ENCODE measurements at places on chromosomes 5 and 9.
A peak's percentile ranks its signal among the peaks of the same experiment; 100 is the strongest.

GRCh38 chr5:54692631-54693030 lies 175.1 kb downstream of the SNX18 start:
- DNase-seq, result no peak

DNA sequence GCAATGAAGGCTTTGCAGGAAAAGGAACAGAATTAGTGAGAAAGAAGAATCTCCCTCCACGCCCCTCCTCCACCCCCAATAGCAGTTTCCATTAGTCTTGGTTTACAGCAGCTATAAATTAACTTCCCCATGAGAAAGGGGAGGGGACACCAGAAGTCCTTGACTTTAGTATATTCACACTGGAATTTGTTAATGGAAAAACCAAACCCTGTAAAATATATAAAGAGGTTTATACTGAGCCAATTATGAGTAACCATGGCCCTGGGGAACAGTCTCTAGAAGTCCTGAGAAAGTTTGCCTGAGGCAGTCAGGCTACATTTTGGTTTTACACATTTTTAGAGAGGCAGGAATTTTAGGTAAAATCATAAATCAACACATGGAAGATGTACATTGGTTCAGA lies 88.5 kb downstream of the ALDH1A1 start:
- no peak for DNase-seq

- DNase-seq, result peak; percentile 1
Measured at GRCh38 chr9:117555964-117556629, 141.2 kb upstream of the ASTN2 start.

GRCh38 chr9:5643005-5643624 lies 14.2 kb downstream of the RIC1 start:
- DNase-seq, result no peak

DNA sequence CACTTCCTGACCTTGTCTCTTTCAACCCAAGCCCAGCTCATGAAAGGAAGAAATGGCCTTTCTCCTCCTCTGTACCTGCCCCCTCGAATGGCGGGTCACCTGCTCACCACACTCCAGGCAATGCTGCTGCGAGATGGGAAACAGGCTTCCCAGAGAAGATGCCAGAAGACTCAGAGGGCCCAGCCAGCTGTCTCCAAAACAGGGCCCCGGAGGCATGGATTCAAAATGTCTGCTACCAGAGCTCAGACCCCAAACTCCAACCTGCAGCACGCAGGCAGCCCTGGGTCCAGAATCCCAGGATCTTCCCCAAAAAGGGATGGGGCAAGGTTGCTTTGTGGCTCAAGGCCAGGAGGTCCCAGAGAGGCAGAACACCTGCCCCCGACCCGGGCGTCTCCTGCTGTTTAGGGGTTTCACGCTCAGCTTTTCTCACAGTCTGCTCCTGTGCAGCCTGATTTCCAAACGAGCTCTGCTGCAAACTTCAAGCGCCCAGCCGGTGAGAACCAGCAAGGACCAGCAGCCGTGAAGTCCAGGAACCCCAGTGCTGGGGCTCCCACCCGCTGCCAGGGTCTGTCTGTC lies 42.5 kb downstream of the VAV2 start:
- no peak for DNase-seq

GRCh38 chr9:105842023-105842644 lies 147.8 kb downstream of the TMEM38B start:
- no peak for DNase-seq

DNA sequence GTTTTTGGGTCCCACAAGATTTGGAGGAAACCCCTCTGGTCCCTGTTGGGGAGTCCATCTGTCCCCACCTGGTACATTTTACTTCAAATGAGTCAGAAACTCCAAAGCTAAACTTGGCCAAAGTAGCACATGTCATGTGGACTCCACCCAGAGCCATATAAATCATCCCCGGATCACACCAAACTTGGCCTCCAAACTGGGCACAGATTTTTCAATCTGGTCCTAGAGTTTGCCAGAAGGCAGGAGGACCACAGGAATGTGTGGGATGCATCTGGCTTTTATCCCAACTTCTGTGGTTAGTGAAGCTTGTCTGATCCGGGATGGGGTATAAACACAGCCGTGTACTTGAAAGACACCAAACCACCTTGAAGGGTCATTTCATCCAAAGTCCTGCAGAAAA lies 66.3 kb downstream of the MAT2B start:
- DNase-seq, result no peak

- peak; percentile 58 for DNase-seq
Measured at GRCh38 chr9:137067860-137068538, 2.4 kb downstream of the SAPCD2 start.

DNA sequence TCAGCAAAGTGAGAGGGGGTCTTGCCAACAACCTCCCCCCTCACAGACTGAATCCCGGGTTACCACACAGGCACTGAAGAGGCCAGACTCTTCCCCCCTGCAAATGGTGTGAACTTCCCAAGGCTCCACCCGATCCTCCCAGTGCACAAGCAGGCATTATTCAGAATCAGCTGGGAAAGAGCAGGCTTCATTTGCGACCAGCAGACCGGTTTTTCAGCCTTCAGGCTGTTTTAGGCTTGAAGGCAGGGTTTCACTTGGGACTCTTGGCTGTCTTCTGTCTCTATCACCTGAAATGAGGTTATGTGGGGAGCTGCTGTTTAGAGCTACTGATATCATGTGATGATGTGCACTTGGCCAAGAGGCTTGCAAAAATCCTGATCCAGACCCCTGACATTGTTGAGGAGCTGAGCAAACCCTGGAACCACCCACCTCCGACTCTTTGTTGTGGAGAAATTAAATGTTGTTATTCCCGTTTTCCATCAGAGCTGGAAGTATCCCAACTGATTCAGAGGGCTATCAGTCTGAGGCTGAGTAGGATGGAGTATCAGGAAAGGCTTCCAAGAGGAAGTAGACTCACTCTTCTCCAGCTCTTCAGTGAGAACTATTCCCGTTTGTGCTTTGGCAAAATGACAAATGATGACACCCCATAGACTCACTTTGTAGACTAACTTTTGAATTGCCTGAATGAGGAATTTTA lies 63.3 kb upstream of the ZFR start:
- DNase-seq, result no peak

- no peak for DNase-seq
Measured at GRCh38 chr9:126435105-126435504, 108.5 kb downstream of the MVB12B start.

DNA sequence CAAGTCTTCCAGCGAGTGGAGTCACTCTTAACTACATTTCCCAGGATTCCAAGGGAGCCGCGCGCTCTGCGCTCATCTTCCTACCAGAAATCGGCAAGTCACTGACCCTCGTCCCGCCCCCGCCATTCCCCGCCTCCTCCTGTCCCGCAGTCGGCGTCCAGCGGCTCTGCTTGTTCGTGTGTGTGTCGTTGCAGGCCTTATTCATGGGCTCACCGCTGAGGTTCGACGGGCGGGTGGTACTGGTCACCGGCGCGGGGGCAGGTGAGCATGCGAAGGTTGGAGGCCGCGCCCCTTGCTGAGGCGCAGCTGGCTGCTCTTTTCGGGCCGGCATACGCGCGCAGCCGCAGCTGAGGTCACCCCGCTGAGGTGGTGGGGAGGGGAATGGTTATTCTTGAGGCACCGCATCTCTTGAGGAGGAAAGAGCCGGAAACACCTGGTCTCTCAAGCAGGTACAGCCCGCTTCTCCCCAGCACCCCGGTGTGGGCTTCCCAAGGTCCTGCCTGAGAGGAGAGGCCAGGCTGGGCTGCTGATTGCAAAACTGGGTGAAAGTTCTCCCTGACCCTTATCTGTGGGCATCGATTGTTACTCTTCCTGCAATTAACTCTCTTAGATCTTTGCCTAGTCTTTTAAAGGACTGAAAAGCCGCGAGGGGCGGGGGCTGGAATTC lies at the start of gene HSD17B4:
HSD17B4 (plus strand) TSS at position 125 of the 667 bp plus-strand sequence; CDS start at position 204, 79 bp downstream.
- peak; percentile 70 for DNase-seq

DNA sequence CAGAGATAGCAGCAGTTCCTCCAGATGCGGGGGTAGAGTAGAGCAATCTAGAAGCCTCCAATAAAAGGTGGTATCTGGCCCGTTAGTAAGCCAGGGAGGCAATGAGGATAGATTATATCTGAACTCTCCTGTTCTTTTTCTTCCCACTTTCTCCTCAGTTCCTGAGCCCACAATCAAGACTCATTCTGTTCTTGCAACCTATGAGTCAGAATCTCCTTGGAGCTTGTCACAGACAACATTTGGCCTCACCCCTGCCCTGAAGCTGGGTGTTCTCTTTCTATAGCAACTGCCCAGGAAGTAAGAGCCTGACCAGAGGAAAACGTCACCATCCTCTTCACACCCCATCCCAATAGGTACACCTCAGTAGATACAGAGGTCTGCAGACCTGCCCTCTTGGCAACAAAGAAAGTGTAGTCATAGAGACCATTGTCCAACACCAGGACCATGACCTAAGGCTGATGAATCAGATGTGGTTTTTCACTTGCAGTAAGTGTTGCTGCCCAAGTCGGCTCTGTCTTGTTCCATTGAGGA lies 76.3 kb upstream of the PCA3 start:
- no peak for DNase-seq

- DNase-seq, result no peak
Measured at GRCh38 chr5:91706785-91707520, 323.8 kb upstream of the ARRDC3 start.

GRCh38 chr5:73454379-73455036 lies 5.9 kb upstream of the FOXD1 start:
- no peak for DNase-seq

- no peak for DNase-seq
Measured at GRCh38 chr9:108838017-108838416, 17.8 kb downstream of the ACTL7B start.

DNA sequence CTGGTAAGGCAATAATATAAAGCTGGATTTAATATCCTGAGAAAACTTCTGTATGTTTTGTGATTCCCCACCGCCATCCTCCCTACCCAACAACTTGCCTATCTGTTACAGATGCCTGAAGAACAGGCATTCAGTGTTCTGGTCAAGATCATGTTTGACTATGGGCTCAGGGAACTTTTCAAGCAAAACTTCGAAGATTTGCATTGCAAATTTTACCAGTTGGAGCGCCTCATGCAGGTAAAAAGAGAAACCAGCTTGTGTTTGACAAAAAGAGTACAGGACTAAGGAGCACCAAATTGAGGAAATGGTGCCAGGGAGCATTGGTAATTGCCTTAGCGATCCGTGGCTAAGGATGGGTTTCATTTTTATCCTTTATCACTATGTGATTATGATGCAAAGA lies 40.0 kb downstream of the GPR21 start:
- DNase-seq, result no peak

DNA sequence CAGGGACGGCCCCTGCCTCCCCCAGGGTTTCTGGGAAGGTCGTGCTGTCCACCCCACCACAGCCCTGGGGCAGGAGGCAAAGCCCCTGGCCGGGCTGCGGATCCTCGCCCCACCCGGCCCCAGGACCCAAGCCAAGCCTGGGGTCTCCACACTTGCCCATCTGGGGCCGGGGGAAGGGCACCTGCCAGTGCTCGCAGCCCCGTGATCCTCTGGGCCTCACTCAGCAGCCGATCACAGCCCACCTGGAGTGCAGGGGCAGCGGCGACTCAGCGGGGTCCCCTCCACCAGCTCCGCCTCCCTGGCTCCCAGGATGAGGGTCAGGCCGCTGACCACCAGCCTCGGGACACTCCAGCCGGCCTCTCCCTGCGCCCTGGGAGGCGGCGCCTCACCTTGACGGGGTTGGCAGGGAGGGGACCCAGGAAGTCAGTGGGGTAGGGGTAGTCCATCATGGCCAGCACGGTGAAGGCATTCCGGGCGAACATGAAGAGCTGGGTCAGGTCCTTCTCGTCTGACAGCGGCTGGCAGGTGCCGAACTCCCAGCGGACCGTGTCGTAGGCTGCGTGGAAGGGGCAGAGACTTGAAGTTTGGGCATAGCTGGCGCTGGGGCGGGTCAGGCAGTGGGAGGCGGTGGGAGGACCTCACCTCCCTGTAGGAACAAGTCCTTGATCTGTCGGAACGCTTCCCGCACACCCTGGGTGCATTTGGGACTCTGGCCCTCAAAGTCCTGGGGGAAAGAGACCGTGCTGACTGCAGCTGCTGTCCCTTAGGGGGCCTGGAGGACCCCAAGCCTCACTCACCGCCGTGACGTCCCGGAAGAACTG lies 1.8 kb downstream of the DPP7 start:
- DNase-seq, result no peak

DNA sequence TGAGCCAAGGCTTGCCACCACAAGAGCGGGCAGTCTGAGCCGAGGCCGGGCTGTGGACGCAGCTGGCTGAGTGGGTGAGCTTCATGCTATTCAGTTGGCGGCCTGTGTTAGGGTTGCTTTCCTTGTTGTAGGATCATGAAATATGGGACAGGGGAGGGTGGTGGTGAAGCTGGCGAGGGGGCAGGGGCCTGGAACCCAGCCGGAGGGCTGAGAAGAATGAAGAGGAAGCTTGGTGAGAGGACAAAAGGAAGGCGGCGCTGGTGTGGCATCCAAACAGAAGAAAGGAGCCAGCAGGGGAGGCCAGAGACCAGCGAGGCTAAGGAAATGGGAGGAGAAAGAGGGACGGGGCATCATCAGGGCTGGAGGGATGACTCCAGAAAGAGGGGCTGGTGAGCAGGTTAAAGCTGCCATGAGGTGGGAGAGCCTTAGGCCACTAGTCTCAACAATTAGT lies 18.3 kb downstream of the RALGPS1 start:
- no peak for DNase-seq

DNA sequence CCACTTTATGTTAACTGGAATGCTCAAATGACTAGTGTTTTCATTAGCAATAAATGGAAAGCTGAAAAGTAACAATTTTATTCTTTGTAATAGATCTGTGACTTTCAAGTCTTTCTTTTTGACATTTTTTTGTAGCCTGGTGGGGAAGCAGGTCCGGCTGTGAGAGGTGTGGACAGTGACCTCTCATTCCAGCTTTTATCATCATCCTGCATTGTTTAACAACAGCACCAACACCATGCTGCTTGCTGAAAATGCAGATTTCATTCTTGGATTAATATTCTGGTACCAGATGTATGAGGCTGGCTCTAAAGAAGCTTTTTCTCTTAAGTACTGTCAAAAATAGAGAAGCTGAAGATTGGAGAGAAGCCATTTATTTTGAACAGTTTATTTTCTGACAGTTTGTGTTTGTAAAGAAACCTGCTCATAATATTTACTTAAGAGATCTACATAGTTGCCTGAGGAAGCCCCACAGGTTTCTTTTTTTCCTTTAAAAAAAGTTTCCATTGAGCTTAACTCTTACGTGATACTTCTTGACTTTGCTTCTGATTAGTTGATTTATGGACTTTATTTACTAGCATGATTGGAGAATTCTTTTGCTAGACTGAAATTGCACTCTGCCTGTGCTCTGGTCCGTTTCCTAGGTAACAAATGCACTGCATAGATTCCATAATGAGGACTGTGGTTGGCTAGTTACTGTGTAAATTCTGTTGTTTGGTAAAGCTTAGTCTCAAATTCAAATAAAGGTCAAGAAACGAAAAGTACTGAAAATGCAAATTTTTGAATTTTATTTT lies 3.4 kb downstream of the KIAA1958 start:
- DNase-seq, result no peak
